Right ventricle myocardium inferior (tissue), 1 donor: ENCODE measurements at places on chromosomes 4 and X. TPM values are rescaled to one million over a fixed set of nuclear protein-coding genes. Genes with fewer than 3 reads are reported as not detected.

The VSIG1 gene
- not detected for total RNA-seq

The GTPBP6 gene
- total RNA-seq: 51.4 TPM

The MTNR1A gene
- not detected for total RNA-seq

The PCDH7 gene
- 21.7 TPM for total RNA-seq

The MGST2 gene
- total RNA-seq: 101 TPM

The FGB gene
- not detected for total RNA-seq

The TRMT44 gene
- 9.2 TPM for total RNA-seq

The EIF2S3 gene
- total RNA-seq: 66.8 TPM

The NKAP gene
- 4.7 TPM for total RNA-seq

The RAI2 gene
- 19.1 TPM for total RNA-seq

The HSPA4L gene
- 6.2 TPM for total RNA-seq

The DUX4 gene
- not detected for total RNA-seq

The S100P gene
- total RNA-seq: not detected

The CYTL1 gene
- 0.81 TPM for total RNA-seq

The UGT2A2 gene
- not detected for total RNA-seq

The SHROOM4 gene
- total RNA-seq: 10.8 TPM

The SPP1 gene
- 5.0 TPM for total RNA-seq

The NEUROG2 gene
- not detected for total RNA-seq

The ETDB gene
- total RNA-seq: not detected

The CAMK2D gene
- total RNA-seq: 214 TPM

The SORCS2 gene
- total RNA-seq: 1.1 TPM

The TLR6 gene
- 1.5 TPM for total RNA-seq

The DCAF12L2 gene
- 0.11 TPM for total RNA-seq

The SSX7 gene
- total RNA-seq: not detected

The ADRA2C gene
- total RNA-seq: 6.9 TPM

The TEX13D gene
- total RNA-seq: not detected

The KIF4A gene
- total RNA-seq: 0.84 TPM

The GRIA2 gene
- total RNA-seq: not detected

The FGF5 gene
- 1.6 TPM for total RNA-seq

The RPS6KA3 gene
- 34.8 TPM for total RNA-seq

The CXCR3 gene
- 0.32 TPM for total RNA-seq

The BEX5 gene
- 0.68 TPM for total RNA-seq

The SMIM10L2A gene
- 1.3 TPM for total RNA-seq

The GSPT2 gene
- total RNA-seq: 8.6 TPM

The GPRIN3 gene
- 5.9 TPM for total RNA-seq

The DNAAF6 gene
- total RNA-seq: not detected

The MAP7D2 gene
- 0.78 TPM for total RNA-seq

The GLUD2 gene
- total RNA-seq: 1.5 TPM
